ENCODE measurements at places on chromosomes 2 and 18. TPM values are rescaled to one million over a fixed set of nuclear protein-coding genes. Genes with fewer than 3 reads are reported as not detected.

ACTR1B gene
- total RNA-seq: 74.2 TPM

PSMA8 gene
- not detected for total RNA-seq

GPR17 gene
- 0.26 TPM for total RNA-seq

ANKRD29 gene
- total RNA-seq: 3.3 TPM

- no peak for DNase-seq
- no peak overlapping the region for H3K4me3 ChIP-seq
- no peaks in the 10 kb centered on the region for H3K36me3 ChIP-seq
- H3K27ac ChIP-seq: no peak overlapping the region
- no peaks in the 10 kb centered on the region for H3K27me3 ChIP-seq
Measured at GRCh38 chr2:230346921-230347533, 20.0 kb downstream of the SP140L start.

- no peaks in the 10 kb centered on the region for H3K36me3 ChIP-seq
- no peaks in the 10 kb centered on the region for H3K4me1 ChIP-seq
- no peak overlapping the region for H3K4me3 ChIP-seq
- DNase-seq: no peak
- no peak overlapping the region for H3K27ac ChIP-seq
Measured at GRCh38 chr18:68467329-68467728, 247.6 kb downstream of the TMX3 start.

DNA sequence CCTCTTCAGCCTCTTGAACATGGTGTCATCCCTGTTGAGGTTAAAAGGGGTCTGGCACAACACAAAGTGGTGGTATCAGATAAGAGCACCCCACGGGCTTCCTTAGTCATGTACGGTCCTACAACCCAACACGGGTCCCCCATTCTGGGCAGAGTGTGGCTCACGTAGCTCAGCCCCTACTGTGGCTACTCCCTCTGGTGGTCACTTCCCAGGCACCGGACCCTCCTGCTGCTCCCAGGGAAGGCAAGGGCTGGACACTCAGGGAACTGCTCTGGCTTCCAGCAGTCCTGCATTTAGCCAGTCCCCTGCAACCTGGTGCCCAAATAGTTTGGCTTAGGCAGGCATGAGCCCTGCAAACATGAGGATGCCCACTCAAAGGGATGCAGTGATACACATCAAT, 58.6 kb downstream of the GALNT14 start:
- DNase-seq: no peak
- no peak overlapping the region for H3K4me3 ChIP-seq
- no peaks in the 10 kb centered on the region for H3K27me3 ChIP-seq
- H3K36me3 ChIP-seq: no peaks in the 10 kb centered on the region
- H3K27ac ChIP-seq: no peak overlapping the region
- peaks cover 16% of the 10 kb centered on the region for H3K4me1 ChIP-seq

DNA sequence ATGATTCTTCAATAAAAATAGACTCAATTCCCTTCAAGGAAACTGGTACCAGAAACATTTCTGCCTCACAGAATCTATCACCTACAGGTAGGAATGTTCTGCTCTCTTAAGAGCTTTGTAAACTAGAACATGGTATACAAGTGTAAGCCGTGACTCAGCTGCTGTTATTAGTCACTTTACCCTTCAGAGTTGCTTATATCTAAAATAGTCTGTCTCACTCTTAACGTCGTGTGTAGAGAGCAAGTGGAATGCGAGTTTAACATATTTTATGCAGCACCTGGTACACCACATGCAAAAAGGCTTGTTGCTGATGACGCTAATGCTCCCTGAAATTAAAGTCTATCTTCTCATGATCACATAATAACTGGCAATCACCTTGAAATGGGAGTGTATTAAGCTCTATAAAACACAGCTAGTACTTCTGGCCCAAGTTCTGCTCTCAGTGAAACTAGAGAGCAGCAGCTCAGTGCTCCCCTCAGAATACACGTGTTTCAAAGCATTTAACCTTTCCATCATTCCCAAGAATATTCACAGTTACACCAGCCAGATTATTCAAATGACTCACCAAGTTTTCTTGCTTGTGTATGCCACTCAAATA, 420.0 kb downstream of the ZEB2 start:
- H3K27me3 ChIP-seq: no peaks in the 10 kb centered on the region
- H3K36me3 ChIP-seq: no peaks in the 10 kb centered on the region
- H3K27ac ChIP-seq: no peak overlapping the region

- peak; percentile 59 for DNase-seq
- no peaks in the 10 kb centered on the region for H3K36me3 ChIP-seq
- peaks cover 38% of the 10 kb centered on the region for H3K4me1 ChIP-seq
- H3K27ac ChIP-seq: peak within 1 kb of the TSS; percentile 97
Measured at GRCh38 chr2:64019083-64019974, at the start of gene VPS54. TSS of gene VPS54 (minus strand) at chr2:64019428. CDS start at chr2:63983999, 35,429 bp downstream.

- H3K4me3 ChIP-seq: no peak overlapping the region
- H3K27ac ChIP-seq: no peak overlapping the region
- no peak for DNase-seq
Measured at GRCh38 chr2:55142518-55142917, 89.6 kb downstream of the CLHC1 start.
